Foreskin keratinocyte (primary cell): ENCODE measurements at places on chromosomes 2 and 18.

DNA sequence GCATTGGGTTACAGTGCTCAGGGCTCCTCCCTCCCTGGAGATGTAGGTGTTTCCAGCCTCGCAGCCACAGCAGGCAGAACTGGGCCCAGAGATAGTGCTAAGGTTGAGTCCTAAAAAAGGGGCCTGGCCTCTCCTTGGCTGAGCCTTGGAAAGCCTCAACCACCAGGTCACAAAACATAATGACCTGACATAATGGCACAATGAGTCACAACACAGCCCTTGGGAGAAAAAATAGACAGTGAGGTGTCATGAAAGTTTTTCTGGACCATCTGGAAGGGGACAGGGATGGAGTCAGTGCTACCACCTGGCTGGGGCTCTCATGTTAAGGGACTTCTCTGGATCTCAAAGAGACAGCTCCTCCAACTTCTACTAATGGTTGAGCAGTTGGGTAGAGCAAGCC, 92.4 kb upstream of the LCLAT1 start:
- DNase-seq, result no peak

GRCh38 chr18:3869848-3870247, 419.9 kb downstream of the TGIF1 start:
- peak; percentile 42 for DNase-seq

DNA sequence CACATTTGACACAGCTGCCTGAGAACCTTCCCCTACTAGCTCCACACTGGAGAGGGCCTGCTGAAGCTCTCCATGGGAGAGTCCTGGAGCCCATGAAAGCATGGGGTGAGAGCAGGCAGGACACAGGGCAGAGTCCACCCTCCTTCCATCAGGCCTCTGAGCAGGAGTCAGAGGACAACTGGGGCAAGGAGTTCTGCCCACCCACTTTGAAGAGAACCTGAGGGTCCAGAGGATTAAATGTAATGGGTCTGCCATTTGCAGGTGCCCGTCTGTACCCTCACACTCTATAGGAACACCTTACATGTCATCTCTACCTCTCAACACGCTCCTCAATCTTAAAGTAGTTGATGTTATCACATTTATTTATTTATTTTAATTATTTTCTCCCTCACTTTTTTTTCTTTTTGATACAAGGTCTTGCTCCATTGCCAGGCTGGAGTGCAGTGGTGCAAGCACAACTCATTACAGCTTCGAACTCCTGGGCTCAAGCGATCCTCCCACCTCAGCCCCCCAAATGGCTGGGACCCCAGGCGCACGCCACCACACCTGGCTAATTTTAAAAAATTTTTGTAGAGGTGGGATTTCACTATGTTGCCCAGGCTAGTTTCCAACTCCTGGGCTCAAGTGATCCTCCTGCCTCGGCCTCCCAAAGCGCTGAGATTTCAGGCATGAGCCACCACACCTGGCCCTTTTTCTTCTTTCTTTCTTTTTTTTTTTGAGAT, 10.2 kb downstream of the ADRA2B start:
- DNase-seq, result no peak

- no peak for DNase-seq
Observed at GRCh38 chr2:223442847-223443246, 159.3 kb downstream of the SCG2 start.

DNA sequence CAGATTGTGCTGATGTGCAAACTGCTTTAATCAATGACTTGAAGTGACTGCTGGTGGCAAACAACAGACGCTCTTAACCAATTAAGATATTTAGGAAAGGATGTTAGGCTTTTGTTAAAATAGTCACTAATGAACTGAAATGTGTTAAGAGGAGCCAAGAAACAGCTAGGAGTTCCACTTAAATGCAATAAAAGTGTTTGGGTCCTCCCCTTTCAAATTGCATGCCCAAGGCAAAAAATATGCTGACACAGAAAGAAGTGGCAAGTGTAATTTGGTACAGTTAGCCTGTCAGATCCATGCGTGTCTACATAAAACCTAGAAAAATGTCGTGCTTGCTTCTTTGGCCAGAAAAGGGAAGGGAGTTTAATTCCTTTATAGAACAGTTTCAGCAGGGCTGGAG, 61.9 kb downstream of the XRCC5 start:
- DNase-seq, result no peak

- peak; percentile 99 for DNase-seq
Observed at GRCh38 chr2:12970861-12971260, 254.1 kb downstream of the TRIB2 start.

DNA sequence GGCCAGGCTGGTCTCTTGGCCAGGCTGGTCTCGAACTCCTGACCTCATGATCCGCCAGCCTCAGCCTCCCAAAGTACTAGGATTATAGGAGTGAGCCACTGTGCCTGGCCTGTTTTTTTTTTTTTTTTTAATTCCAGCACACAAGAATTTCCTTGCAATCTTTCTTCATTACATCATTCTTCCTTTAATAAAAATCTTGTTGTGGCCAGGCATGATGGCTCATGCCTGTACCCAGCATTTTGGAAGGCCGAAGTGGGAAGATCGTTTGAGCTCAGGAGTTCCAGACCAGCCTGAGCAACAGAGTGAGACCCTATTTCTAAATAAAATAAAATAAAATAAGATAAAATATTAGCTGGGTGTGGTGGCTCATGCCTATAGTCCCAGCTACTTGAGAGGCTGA, 21.4 kb upstream of the PLEKHM3 start:
- peak; percentile 74 for DNase-seq

DNA sequence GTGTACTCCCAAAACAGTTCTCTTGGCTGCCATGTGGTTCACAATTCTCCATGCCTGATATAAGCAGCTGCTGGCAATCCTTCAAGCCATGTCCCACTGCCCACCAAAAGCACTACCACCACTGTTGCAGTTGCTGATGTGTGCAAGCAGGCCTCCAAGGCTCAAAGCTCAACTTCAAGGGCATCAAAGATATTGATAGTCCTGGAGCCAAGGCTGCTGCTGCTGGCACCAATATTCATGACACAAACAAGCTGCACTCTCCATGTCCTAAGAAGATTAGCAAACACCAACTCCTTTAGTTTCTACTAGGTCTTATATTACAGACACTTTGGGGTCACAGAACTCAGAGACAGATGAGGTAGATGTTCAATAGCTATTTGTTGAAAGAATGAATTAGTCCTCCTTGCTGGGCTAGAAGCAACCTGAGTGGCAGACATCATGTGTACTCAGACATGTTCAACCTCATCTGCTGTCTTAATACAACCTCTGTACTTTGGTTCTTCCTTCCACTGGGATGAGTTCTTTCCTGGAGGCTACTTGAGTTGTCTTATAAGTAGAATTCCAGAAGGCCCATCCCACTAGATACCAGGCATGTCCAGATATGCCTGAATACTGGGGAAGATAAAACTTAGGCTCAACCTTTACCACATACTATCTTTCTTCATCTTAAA, 104.5 kb upstream of the UGP2 start:
- peak; percentile 97 for DNase-seq

DNA sequence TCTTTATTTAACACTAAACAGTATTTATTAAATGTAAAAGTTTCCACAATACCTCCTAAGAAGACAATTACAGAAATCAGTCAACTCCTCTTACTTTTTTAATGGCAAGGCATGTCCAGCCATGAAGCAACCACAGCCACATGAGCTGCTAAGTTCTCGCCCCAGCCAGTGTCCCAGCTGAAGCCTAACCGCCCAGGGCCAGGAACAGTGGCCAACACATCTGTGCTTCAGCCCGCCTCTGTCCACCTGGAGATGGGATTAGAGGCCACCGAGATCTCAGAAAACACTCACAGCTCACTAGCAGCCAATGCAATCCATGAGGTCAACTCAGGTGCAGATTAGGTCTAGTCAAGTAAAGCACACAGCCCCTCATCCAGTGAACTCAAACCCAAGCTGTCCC, 40.2 kb downstream of the PID1 start:
- DNase-seq, result no peak

DNA sequence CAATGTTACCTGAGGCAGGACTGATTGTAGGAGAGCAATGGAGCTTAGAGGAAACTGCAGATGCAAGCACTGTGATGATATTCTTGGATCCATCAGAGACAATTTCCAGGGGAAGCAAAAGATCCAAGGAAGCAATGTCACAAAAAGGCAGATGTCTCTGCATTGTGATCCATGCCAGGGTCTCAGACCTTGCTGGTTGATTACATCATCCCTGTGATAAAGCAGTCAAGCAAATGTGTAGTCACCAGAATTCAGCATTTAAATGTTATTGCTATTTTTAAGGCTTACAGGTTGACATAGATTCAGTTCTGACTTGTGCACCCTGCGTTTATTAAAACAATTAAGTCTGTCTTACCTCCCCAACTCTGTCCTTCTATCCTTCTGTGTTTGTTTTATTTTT, 56.8 kb upstream of the CCDC85A start:
- DNase-seq, result no peak

DNA sequence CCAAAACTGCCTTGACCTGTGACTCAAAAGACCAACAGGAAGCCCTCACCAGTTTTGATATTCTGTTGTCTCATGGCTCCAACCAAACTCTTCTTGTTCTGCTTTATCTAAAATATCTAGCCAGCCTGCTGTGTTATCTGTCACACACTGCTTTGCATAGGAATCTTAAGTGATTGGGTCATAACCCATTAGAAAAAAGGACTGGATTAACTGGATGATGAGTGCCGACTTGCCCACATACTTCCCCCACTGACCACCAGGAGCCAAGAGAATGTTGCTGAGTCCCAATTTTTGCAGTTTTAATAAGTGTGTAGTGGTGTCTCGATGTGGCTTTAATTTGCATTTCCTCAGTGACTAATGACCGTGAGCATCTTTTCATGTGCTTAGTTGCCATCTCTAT, 6.5 kb downstream of the MOGAT1 start:
- no peak for DNase-seq

DNA sequence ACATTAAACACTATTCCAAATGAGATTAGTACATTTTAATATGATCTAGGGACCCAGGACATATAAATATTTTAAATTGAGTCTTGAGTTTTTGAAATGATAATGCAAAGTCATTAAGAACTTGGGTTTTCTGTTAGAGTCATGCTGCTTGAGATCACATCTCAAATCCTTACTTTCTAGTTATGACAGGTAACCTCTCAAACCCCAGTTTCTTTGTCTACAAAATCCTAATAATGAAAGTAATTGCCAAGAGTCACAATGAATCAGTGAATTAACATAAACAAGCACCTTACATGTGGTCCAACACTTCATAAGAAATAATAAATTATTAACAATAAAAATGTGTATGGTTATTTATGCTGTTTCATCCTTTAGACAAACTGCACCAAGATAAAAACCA, 607.6 kb downstream of the LRP1B start:
- DNase-seq, result no peak

GRCh38 chr2:177413703-177414102, 21.1 kb downstream of the AGPS start:
- no peak for DNase-seq

GRCh38 chr2:166516712-166517303, 22.8 kb upstream of the SCN7A start:
- DNase-seq, result no peak

DNA sequence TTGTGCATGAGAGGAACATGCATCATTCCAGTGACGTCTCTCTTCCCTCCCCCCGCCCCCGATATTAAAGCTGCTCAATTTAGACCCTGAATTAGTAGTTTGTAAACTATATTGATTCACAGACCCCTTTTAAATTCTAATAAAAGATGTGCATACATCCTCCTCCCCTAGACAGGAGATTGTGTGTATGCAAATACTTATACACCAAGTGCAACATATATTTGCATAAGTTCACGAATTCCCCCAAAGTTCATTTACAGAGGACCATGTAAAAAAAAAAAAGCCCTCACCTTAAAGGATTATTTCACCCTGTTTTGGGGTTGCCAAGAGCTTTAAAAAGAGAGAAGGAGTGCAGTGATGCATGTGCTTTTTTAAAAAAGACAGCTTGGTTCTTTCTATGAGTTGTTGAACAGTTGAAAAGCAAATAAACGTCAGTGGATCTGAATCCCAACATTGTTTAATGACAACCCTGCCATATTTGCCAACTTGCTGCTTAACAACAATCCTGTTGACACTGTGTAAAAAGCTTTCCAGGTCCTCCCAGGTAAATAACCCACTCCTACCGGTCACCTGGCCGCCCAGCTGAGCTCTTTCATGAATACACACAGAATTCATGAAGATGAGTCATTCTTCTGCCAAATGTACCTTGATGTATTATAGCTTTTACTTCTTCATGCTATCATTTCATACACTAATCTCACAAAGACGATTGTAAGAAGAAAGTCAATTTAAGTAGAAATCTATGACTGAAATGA, 211.5 kb downstream of the IKZF2 start:
- DNase-seq, result peak; percentile 66

- no peak for DNase-seq
Observed at GRCh38 chr2:32360416-32360815, 3.6 kb downstream of the BIRC6 start.

DNA sequence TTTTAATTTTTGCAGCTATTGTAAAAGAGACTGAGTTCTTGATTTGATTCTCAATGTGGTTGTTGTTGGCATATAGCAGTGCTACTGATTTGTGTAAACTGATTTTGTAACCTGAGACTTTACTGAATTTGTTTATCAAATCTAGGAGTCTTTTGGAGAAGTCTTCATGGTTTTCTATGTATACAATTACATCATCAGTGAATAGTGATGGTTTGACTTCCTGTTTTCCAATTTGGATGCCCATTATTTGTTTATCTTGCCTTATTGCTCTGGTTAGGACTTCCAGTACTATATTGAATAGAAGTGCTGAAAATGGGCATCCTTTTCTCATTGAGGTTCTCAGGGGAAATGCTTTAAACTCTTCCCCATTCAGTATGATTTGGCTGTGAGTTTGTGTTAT, 99.7 kb downstream of the GULP1 start:
- DNase-seq, result no peak

DNA sequence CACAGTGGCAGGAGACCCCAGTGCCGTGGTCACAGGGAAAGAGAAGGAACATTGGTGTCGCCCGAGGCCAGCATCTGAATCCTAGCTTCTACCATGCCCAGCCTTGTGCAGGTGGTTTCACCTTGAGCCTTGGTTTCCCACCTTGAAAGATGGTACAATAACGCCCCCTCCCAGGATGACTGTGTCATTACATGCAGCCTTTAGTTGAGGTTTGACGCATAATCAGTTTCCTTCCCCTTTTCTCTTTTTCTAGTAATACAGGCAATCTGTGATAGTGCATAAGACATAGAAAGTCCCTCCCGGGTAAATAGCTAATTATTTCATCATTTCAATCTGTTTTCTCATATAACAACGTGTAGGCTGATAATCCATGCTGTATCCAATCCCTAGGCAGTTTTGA, 29.8 kb upstream of the ZNF407 start:
- DNase-seq, result no peak

- DNase-seq, result no peak
Observed at GRCh38 chr18:56481751-56482150, 156.6 kb downstream of the TXNL1 start.

GRCh38 chr2:104826016-104826415, 27.9 kb upstream of the POU3F3 start:
- DNase-seq, result no peak

- no peak for DNase-seq
Observed at GRCh38 chr2:234271338-234271737, 220.8 kb downstream of the SPP2 start.

DNA sequence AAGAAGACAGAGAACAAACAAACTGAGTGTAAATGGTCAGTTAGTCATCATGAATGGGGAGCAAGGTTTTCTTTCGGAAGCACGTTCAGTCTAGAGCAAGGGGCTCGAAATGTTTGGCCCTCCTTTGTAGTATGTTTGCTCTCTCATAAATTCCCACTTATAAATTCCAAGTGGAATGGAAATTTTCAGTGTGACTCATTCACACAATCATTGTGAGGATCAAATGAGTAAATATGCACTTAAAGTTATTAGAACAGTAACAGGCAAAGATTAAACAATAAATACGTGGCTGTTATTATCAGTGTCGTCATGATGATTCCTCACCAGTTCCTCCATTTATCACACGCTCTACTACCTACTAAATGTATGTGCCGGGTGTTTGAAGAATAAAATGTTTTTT, 10.5 kb downstream of the CNGA3 start:
- no peak for DNase-seq
